ENCODE measurements at places on chromosomes 7 and 10.

GRCh38 chr7:98211221-98211675, at the start of gene BHLHA15:
TSS of gene BHLHA15 (plus strand) at chr7:98211439. CDS start at chr7:98212310, 871 bp downstream.
- no peak for DNase-seq

DNA sequence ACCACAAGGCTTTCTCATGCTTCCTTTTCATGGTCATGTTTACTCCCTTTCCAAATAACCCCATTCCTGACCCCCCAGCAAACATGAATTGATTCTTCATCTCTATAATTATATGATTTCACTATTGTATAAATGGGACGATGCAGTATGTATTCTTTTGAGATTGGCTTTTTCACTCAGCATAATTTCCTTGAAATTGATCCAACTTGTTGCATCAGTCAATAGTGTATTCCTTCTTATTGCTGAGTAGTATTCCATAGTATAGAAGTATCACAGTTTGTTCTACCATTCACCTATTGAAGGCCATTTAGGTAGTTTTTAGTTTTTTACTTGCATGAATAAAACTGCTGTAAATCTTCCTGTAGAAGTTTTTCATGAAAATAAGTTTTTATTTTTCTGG, 264.7 kb downstream of the BAMBI start:
- no peak for DNase-seq

- no peak for DNase-seq
Measured at GRCh38 chr7:153529651-153530165, 522.5 kb upstream of the DPP6 start.

DNA sequence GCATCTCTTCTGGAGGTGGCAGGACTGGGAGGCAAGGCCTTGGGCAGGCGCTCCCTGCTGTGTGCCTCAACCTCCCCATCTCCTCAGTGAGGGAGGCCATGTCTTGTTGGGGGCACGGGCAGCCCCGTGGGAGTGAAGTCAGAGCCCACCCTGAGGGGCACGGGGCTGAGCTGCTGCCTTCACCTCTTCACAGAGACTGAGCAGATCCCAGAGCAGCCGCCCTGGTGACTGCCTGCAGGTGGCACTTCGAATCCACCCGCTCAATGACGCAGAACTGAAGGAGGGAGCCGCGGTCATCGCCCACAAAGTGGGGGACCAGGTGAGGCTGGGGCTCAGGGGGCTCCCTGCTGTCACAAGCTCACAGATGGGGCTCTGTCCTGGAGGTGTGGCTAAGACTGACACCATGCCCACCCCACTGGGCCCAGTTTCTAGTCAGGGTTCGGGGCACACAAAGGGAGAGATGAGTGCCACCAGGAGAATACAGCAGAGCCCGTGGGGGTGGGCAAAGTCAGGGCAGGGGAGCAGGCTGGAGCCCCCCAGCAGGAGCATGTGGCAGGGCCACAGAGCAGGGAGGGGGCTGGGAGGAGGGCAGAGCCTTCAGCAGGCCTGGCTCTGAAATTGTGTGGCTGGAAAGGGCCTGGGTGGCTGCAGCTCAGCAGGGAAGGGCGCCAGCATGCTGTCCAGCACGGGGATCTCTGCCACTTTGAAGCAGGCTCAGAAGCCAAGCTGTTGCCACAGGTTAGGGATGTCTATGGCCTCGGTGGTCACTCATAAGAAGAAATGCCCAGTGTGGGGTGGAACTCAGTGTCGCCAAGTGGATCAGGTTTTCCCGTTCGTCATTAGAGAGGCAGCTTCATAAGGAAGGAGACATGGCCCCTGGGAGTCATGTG, 18.8 kb upstream of the CHST12 start:
- DNase-seq: no peak

DNA sequence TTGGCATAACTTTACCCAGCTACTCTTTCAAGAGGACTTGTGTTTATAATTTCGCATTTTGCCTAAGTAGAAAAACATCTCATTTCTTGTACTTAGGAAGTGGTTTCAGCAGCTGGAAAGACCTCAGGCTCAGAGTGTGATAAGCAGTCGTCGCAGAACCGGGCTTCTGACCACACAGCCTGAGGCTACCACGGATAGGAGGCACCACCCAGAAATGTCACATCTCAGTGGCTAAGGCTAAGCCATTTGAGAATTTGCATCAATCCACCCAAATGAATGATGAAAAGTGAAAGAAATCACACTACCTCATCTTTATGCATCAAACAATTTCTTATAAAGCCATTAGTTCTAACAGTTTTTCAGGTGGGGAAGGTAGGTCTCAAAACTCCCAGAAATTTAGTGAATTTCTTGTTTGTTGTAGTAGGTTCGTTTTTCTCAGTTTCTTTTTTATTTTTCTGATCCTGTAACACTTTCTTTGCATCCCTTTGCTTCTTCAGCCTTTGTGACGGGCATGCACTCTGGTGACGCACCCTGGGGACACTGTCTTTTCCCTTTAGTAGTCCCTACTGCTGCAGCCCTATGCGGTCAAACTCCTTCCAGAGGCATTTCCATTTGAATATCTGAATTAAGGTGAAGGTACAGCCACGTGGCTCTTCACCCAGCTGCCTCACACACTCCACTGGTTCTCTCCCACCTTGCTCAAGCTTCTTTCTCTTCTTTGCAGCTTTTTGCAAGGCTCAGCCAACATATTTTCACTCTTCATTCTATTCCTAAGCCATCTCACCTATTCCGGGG, 68.5 kb downstream of the MAP3K8 start:
- DNase-seq: no peak

DNA sequence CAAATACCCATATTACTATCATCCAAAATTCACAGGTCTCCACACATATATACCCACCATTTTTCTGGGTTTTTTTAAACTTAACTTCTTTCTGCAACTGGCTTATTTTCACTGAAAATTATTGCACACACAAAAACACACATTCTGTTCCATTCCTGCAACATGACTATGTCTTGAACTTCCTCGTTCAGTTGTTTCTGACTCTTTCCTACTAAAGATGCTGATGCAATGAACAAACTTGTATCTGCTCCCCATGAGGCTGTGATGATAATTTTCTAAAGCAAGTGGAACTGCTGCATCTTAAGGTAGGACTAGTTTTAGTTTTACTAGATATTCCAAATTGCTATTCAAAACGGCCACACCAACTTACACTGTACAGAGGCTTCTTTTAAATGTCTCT, 77.7 kb downstream of the OSBPL3 start:
- DNase-seq: no peak

- no peak for DNase-seq
Measured at GRCh38 chr7:116561697-116562483, 37.1 kb downstream of the CAV1 start.

- no peak for DNase-seq
Measured at GRCh38 chr7:2266911-2267310, 24.9 kb downstream of the NUDT1 start.
